Esophagus squamous epithelium (tissue), 5 donors: ENCODE measurements at places on chromosomes 11 and 22.

- DNase-seq = no peak
Measured at GRCh38 chr11:48032721-48033120, 52.4 kb downstream of the PTPRJ start.

DNA sequence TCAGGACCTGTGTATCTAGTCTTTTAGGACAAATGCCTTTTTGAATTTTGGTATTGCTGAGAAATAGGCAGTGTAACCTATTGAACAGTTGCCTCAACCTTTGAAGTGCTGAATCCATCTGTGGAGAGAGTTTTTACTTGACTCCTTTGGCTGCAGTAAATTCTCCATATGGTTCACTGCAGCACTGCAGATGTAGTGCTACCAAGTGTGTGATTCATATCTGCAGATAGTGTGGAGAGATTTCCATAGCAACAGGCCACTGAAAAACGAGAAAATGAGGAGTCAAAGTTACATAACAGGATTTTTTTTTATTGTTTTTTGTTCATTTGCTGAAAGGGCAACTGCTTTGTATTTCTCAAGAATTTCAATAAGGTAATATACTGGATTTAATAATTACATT lies 356.1 kb downstream of the RAB38 start:
- DNase-seq = no peak

GRCh38 chr11:59668188-59668949 lies 468 bp downstream of the PATL1 start:
- peak; percentile 22 for DNase-seq

- DNase-seq = no peak
Measured at GRCh38 chr11:114354076-114354475, 46.2 kb downstream of the C11orf71 start.

DNA sequence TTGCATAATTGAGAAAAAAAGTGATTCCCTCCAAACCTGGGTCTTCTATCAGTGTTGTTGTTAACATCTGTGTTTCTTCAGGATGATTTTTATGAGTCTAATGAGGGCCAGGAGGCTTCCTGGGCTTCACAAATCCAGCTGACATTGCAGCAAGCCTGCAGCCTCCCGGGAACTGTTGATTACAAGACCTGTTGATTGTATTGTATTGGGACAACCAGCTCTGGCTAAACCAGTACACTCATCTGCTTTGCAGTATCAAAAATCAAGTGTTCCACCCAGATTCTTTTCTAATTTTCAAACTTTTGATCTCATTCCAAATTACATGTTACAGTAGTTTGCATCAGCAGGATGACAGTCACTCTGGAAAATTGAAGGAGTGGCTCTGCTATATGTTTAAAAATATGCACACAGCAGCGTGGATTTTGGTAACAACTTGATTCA lies 16.1 kb upstream of the PRSS23 start:
- no peak for DNase-seq

DNA sequence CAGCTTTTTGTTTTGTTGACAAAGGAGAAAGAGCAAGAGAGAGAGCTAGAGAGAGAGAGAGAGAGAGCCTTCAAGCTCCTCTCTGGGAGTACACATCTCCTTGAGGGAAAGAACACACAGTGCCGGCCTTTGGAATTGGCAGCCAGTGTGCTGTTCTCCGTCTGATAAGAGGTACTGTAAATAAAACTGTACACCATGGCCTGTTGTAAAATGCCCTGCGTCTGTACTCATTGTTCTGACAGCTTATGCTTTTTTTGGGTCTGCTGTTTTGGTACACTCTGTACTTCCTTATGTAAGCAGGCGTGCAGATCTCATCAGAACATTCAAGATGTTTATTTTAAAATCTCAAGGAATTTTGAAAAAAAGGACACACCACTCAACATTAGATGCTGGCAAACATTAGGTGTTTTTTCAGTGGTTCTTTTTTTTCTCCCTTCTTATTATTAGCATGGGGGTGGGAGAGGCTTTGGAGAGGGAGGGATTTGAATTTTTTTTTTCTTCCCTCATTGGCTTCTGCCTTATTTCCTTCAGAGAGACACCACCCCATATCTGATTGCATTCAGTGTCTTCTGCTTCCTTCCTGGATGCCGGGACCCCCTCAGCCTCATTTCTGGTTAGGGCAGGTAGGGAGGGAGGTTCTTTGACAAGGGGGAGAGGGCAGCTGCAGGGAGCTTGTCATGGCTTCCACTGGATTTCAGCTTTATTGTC lies 116.8 kb upstream of the NNMT start:
- DNase-seq = peak; percentile 19

- no peak for DNase-seq
Measured at GRCh38 chr11:103888541-103888951, 147.9 kb upstream of the DDI1 start.

- DNase-seq = no peak
Measured at GRCh38 chr11:58276151-58276550, 8.1 kb upstream of the OR10W1 start.

- no peak for DNase-seq
Measured at GRCh38 chr11:61760946-61761345, 8.5 kb downstream of the MYRF start.

DNA sequence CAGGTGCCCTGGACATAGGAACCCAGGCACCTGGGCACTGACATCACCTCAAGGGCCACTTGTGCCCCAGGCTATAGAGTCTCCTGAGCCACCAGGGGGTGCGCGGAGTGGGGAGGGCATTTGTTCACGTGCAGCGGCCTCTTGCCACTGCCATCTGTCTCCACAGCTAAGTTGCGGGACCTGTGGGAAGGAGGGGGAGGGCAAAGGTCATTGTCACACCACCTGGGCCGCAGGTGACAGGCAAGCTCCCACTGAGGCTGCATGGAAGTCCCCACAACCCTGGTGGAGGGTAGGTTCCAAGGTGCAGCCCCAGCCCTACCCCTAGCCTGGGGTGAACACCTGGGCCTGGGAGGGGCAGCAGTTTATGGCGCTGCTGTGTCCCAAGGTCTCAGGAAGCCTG lies 79.5 kb downstream of the PIWIL3 start:
- DNase-seq = no peak

DNA sequence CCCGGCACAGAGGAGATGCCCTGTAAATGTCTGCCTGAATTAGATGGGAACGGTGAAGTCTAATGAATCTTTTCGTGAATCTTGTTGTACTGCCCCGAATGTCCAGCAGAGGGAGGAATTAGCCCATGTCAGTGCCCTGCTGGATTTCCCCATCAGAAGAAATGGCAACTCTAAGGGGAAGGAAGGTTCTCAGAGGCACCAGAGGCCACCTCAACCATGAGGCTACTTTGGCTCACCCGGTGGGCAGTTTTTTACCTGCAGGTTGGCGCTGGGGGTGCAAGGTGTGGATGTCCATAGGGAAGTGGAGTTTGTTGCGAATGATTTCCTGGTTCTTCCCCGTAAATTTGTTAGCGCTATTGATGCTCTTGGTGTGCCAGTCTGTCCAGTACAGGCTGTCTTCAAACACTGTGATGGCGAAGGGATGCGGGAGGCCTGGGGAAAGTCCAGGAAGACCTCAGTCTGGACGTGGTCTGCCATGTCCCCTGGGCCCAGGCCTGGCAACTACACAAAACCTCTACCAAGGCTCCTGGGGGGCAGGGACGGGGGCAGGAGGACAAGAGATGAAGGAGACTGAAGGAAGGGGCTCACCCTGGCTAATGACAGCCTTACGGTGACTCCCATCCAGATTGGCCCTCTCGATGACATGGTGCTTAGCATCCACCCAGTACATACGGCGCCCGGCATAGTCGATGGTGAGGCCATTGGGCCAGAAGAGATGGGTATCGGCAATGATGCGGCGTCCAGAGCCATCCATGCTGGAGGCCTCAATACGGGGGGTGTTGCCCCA lies 28.5 kb downstream of the LRP4 start:
- DNase-seq = no peak

DNA sequence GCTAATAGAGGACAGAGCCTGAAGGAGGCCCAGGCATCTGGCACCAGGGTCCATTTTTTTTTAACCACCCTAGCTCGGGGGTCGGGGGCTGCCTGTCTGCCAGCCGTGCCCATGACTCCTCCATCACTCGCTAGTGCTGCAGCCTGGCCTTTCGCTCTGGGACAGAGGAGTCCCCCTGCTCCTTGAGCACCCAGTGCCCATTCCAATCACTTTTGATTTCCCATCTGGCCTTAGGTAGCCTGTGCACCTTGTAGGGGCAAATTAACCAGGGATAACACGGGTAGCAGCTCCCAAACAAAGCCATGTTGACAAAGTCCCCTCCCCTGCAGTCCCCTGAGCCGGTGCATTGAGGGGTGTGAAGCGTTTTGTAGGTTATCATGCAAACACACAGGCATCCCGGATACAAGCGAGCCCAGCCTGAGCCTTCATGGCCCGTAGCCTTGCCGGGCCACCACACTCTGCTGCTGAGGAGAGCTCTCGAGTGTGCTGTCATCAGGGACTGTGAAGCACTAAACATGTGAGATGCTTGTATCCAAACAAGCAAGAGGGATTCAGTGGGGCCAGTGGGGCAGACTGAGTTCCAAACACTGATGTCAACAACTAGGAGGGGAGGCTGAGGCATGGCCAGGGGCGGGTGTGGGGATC lies 208.7 kb downstream of the DSCAML1 start:
- no peak for DNase-seq

- DNase-seq = no peak
Measured at GRCh38 chr11:71518506-71519471, 8.3 kb upstream of the KRTAP5-7 start.

DNA sequence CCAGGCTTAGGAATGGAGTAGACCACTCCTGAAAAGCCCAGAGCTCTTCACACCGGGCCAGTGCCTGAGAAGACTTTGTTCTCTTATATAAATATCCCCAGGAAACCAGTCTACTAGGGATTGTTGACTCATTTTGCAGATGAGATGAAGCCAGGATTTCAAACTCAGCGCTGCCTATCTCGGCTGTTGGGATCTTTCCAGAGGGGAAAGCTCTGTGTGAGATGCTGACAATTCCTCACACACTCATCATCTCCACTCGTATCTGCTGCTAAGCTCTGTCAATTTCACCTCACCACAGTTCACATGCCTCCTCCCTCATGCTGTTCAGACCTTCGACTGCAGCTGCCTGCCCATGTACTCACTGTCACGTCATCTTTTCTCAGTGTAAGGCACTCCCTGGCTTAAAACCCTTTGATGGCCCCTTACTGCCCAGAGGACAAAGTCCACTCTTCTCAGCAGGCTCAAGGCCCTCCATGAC lies 12.5 kb downstream of the USH1C start:
- no peak for DNase-seq

DNA sequence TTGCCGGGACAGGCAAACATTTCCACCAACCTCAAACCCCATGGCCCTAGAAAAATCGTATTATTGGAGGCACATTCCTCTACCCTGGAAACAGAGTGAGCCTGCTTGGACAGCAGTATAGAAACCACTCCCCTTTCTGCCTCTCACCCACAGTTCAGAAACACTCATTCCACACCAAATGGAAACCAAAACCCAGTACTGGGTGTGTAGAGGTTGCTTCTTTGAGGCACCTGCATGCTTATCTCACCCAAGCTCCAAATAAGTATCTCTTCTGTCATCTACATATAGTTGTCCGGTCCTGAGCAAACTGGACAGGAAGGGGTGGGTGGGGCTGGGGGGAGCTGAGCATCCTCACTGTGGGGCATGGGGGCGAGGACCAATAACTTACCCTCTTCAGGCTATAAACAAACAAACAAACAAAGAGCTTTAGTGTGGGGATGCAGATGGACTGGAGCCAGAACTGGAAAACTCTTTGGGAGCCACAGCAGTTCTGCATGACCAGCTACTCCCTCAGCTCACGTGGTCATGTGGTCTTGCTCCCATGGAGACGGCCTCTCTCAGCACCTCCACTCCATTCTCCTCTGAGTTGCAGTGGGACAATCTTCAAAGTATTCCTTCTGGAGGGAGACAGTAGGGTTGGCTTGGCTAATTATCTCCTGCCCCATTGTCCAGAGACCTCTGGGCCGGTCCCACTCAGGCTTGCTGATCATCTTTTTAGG lies 1.0 kb upstream of the PLAAT2 start:
- DNase-seq = no peak

DNA sequence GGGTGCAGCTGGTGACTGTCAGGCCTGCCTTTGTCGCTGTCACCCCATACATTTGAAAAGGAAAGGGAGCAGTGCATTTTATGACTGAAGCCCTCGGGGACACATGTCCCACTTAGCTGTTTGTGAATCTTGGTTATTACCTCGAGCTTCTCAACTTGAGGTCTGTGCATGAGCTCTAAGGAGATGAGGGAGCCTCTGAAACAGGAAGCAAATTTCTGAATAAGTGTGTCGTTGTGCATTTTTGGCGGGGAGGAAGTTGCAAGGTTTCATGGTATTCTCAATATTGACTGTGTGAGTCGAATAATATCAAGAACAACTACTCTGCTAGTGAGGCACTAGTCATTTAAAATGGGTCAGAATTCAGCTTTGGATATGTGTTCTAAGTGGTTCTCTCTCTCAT lies 149.7 kb upstream of the PLET1 start:
- DNase-seq = no peak
